ENCODE measurements at places on chromosomes 6 and 20.

DNA sequence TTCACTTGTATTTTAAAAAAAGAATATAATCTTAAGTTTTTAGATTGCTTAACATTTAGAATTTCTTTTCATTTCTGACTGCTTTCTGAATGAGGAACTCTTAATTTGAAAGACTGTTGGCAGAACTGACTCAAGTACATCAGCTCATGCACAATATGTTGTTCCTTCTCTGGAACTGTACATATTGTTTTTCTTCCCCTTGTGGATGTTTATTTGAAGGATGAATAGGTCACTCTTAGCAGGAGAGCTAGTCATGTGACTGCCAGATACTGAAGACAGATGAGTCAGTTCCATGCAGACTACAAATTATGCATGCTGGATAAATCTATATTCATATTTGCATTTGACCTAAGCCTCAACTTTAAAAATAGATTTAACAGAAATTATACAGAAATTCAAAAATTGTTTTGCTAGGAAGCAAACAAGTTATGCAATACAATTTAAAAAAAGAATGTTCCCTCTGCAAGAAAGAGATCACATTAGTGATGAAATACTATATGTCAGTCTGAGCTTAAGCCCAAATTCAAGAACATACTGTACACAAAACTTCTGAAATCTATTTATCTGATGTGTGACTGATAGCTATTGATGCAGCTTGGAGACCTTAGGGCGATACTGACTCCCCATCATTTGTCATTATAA lies 1274.9 kb upstream of the GJE1 start:
- no peak for DNase-seq

GRCh38 chr6:144581812-144582537 lies 296.8 kb downstream of the UTRN start:
- peak; percentile 24 for DNase-seq

DNA sequence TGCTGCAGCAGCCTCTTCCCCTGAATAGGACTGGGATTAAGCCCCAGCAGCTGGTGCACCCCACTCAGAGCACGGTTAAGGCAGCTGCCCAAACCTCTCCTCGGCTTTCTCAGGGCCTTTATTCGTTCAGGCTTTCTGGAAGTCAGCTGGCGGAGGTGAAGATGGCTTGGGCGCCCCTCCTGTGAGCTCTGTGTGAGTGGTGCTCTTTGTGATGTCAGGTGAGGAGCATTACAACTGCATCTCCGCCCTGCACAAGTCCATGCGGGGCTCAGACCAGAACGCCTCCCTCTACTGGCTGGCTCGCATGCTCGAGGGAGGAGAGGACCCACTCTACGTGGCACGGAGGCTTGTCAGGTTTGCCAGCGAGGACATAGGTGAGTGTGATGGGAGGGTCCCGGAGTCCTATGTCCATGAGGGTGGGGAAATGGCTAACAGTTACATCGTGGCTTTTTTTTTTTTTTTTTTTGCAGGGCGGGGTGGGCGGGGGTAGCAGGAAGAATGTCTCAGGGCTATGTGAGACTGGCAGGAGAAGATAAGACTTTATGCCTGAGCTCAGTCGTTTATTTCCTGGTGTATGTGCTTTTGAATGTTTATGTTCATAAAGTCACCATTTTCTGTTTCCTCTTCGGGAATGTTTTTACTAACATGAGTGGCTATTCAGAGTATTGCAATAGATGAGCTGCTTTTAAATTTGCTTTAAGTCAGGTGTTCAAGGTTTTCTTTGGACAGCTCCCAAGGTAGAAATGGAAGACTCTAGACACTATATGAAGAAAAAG lies 18.2 kb downstream of the WRNIP1 start:
- no peak for DNase-seq

GRCh38 chr6:20808924-20809323 lies 274.7 kb downstream of the CDKAL1 start:
- no peak for DNase-seq

GRCh38 chr20:32070690-32071213 lies 18.7 kb downstream of the HCK start:
- no peak for DNase-seq

DNA sequence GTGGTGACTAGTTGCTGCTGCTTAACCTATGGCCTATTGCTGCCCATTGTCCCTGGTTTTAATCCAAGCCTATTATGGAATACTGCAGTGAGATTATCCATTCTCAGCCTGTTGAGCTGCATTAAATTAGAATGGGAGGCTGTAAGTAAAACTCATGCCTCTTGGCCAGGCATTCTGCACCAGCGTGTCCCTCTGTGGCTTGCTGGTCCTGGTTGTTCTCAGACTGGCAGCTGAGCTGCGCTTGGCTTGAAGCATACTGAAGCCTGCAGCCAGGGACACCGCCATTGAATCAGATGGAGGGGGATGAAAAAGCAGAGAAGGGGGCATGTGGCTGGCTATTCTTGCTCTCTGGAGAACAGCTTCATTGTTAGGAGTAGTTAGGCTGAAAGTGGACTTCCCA lies 15.6 kb downstream of the LRRN4 start:
- no peak for DNase-seq

- no peak for DNase-seq
These were observed 118.7 kb downstream of the BMP2 start for GRCh38 chr20:6886065-6886729.

DNA sequence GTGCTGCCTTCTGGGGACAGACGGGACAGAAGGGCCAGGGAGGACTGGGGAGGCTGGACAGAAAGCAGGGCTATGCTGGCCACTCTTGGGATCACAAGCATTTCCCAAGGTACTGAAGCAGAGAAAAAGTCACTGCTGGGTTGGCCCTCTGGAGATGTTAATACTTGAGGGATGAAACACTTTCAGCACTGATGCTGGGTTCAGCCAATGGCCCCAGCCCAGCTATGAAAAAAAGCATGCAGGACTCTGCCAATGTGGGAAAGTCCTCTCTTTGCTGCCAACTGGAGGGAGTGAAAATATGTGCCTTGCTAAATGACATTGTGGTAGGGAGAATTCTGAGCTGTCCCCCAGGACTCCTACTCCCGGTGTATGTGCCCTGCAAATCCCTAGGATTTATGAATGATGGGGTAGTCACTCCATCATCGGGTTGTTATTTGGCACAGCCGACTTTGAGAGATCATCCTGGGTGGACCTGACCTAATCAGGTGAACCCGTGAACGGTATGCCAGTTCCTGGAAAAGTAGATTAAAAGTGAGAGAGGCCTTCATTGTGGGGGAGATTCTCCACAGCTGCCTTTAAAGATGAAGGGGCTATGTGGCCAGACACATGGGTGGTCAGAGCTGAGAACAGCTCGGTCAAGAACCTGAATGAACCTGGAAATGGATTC lies 119.9 kb upstream of the TRAF3IP2 start:
- DNase-seq, result no peak

DNA sequence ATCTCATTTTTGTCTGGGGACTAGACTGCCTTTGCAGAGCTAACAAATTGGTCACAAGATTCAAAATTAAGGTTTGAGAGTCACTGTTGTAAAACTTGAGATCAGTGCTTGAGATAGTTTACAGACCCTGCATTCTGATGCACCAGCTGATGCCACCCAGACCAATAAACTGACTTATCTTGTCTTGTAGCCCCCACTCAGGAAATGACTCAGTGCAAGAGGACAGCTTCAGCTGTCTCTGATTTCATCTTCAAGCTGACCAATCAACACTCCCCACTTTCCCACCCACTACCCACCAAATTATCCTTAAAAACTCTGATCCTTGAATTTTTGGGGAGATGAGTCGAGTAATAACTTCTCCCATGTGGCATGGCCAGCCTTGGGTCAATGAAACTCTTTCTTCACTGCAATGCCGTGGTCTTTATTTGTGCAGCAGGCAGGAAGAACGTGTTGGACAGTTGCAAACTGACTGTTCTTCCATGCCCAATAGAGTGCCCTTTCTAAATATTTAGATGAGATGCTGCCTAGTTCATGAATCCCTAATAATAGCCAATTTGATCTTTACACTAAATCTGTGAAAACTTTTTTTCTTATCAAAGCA lies 48.3 kb upstream of the PROKR2 start:
- no peak for DNase-seq

DNA sequence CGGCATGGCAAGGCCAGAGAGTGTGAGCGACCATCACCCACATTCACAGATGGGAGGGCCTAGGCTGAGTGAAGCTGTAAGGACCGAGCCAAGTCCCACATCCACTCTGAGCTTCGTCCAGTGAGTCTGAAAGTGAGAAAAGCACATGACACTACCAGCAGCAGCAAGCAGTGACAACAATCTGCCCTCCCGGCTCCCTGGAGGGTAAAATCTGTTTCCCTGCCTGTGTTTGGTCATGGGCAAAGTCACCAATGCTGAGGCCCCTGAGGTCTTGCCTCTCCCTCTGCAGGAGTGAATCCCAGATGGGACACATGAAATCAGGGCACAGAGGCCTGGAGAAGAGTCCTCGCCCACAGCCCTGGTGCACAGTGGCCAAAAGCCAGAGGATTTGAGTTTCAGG lies 6.4 kb upstream of the CST7 start:
- no peak for DNase-seq

DNA sequence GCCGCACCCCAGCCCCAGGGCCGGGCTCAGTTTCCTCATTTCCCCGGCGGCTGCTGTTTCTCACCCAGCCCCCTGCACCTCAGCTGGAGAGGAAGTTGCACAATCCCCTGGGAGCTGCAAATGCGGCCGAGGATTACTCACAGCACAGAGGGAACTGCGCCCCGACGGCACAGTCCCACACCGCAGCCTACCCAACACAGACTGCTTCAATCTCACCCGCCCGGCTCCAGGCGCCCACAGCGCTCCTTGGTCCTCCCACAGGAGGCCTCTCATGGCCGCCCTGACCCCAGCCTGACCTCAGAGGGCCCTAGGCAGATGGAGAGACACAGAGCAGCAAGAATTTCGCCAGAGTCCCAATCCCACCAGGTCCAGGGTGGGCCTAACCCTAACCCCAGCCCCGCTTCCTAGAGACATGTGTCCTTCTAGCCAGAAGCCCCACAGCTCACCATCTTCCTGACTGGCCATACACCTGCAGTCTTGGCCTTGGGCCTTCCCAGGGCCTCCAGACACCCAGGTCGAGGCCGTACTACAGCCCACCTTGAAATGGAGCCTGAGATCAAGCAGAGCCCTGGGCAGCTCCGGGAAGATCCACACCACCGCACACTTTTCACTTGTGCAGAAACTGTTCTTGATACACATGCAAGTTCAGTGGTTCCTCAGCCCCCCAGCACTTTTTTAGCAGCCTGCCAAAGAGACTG lies 11.7 kb downstream of the TFEB start:
- no peak for DNase-seq

GRCh38 chr20:33076662-33077372 lies 2.6 kb upstream of the BPIFB4 start:
- no peak for DNase-seq

DNA sequence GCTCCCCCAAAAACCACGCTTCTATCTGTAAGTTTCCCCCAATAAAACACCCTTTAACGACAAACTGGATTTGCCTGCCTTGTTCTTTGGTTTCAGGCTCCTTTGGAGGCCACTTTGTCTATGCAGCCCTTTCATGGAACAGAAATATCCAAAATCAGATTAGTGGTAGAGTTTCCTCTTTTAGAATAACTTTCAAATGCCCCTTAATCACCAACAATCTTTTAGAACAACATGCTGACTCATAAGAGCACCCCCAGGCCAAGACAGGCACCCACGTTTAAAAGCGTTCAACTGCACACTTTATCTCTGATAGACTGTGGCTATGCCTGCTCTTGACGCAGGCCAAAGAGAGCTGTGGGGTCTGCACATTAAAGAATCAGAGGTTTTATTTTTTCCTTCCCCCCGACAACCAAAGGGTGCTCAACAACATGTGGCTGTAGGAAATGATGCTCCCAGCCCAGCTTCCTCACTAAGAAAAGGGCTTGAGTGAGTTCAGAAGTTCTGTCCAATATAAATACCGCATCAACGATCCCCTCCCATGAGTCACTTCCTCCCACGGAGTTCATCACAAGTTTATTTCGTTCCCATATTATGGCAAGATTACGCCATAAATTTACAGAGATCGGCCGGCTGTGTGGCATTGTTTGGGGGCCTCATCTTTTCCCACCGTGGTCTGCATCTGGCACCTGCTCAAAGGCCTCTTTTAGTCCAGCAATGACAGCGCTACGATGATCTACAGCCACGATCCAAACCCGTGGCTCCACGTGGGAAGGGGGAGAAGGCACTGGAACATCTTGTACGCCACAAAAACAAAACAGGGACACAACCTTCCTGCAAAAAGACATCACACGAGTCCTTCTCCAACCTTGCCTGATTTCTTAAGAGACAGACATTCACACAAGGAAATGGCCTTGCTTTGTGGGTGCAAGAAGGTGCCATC lies 88.8 kb upstream of the NFATC2 start:
- DNase-seq, result no peak

GRCh38 chr20:24627291-24627690 lies 157.9 kb downstream of the SYNDIG1 start:
- DNase-seq, result no peak

DNA sequence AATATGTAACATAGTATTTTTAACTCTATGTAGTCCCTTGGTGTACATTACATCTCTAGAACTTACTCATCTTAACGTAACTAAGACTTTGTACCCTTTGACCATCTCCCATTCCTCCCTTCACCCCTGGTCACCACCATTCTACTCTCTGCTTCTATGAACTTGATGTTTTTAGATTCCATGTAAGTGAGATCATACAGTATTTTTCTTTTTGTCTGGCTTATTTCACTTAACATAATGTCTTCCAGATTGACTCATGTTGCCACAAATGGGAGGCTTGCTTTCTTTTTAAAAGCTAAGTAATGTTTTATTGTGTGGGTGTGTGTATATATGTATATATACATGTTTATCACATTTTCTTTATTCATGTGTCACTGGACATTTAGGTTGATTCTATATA lies 55.8 kb downstream of the TMEM200A start:
- DNase-seq, result no peak

DNA sequence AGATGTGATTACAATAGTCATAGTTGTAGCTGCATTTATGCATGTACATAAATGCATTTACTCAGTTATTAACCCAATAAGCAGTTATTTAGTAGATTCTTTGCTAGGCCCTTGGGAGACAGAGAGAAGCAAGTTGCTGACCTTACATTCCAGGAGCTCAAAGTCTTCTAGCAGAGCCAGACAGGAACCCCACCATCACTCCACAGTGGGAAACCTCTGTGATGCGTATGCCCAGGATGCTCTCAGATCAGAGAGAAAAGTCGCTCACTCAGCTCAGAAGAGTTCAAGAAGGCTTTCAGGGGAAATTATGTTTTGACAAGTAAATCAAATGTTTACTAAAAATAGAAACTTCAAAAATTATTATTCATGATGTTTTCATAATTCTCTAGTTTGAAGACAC lies 146.3 kb upstream of the EXOC2 start:
- no peak for DNase-seq

- DNase-seq, result no peak
These were observed 134.0 kb upstream of the ARMC2 start for GRCh38 chr6:108714101-108714765.
